ENCODE measurements at places on chromosomes 13 and 19.
A peak's percentile ranks its signal among the peaks of the same experiment; 100 is the strongest.

DNA sequence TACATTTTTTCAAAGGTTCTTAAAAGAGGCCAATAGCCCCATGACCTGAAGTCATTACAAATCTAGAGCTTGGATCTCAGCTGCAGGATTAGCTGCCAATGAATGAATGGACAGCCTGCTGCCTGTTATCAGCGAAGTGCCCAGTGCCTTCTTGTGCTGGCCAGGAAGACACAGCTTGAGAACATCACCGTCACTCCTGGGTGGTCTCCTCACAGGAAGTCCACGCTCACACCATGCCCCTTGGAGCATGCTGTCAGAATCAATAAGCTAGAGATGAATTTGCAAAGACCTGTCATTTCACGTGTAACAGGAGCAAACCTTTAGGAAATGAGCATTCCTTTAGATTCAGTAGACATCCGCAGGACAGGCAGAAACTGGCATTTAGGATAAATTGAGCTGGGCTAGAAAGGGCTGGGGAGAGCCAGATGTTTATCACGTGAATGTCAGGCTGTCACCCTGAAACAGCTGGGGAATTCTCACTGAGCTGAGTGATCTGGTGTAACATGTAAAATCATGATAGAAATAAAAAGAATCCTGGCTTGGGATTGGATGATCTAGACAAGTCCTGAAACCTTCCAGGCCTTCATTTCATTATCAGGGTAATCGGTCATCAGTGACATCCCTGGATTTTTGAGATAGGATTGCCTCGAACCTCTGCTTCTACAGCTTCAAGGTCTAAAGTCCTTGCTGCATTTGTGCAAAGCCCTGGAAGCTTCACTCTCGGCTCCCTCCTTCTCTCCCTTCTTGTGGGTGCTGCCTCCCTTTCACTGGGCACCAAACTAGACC lies 49.9 kb upstream of the MEDAG start:
- no peak for DNase-seq

DNA sequence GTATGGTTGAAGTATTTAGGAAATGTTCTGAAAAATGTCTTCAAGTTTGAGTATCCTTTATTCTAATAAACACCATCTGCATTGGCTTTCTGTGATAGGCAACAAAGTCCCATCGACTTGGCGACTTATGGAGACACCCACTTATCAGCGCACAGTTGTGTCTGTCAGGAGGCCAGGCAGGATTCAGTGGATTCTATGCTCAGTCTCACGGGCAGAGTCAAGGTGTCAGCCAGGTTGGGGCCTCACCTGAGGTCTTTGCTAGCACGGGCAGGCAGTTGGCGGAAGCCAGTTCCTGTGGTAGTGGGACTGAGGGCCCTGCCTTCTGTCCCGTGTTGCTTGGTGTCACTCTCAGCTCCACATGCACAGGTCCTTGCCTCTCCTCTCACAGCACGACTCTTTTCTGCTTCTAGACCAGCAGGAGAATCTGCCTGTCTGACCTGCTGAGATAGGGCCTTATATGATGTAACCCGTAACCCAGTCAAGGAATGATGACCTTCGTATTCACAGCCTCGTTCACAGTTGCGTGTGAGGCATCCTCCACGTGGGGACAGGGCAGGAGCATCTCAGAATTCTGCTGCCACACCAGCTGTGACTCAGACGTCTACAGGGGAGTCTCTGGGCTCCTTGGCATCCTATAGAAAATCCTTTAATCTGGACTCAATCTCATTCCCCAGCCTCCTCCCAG lies 10.0 kb downstream of the CUL4A start:
- no peak for DNase-seq

DNA sequence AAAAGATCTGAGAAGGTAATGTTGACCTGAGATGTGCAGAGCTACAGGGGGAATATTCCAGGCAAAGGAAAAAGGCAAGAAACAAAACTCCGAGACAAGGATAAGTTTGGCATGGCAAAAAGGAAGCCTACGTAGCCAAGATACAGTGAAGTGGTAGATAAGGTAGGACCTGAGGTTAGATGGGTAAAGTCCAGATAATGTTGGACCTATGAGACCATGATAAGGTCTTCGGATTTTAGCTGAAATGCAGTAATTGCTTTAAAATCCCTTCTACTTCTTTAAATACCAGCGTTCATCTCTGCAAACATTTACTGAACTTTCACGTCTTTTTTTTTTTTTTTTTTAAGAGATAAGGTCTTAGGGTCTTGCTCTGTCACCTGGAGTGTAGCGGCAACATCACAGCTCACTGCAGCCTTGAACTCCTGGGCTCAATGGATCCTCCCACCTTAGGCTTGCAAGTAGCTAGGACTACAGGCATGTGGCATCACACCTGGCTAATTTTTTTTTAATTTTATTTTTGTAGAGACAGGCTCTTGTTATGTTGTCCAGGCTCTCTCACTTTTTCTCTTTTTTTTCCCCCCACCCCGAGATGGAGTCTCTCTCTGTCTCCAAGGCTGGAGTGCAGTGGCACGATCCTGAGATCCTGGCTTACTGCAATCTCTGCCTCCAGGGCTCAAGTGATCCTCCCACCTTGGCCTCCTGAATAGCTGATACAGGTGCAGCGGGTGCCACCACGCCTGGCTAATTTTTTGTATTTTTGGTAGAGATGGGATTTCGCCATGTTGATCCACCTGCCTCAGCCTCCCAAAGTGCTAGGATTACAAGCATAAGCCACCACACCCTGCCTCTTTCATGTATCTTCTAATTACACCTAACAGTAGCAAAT lies 4.2 kb upstream of the WBP4 start:
- no peak for DNase-seq

DNA sequence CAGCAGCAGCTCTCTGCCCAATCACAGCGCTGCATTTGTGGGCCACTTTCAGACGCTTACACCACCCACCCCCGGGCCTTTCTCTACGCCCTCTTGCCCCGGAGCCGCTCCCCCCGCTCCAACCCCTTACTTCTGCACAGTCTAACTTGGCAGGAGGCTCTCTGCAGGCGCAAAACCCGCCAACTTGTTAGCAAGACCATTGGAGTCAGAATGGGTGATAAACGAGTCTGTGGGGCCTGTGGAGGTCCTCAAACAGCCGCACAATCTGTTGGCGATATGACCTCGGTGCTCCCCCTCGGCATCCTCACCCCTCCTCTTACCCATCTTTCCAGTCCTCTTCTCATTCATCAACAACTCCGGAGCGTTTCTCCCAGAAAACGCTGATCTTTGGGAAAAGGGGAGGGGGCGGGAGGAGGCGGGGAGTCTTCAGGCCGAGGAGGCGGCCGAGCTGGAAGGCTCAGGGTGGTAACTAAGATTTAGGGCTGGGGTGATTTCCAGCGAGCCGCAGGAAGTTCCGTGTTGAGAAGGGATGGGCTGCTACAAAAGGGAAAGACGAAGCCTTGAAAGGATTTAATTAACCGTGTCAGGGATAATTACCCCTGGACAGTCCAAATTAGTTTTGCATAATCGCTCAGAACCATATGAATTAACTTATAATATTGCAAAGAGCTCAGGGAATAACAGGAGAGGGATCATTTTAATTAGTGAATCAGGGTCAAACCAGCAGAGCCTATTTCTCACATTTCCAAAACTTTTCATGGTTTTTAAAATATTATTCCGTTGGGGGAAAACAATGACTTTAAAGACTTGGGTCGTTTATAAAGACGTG lies 4.1 kb downstream of the SOX21 start:
- DNase-seq: no peak

DNA sequence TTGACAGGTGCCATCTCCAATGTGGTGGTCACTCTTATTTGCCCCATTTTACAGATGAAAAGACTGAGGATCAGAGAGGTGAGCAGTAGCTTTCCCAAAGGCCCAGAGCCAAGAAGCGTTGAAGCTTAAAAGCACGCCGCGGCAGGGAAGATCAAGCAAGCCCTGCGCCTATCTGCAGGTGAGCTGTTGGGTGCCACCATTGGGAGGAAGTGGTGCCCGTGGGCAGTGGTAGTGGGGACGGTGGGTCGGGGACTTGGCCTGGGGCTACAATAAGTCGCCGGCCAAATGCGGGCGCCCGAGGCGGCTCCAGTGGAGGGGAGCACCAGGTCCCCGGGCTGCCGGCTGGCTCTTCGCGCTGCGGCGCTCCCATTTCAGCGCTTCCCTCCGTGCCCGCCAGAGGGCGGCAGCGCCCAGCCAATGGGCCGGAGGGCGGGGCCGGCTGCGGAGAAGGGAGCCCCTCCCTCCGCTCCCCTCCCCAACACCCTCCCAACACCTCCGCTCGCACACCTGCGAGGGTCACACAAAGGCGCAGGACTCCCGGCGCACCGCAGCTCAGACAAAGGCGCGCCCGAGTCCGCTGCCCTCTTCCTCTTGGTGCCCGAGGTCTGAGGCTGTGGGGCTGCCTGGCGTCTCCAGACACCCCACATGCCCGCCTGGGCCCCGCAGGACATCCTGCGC lies 744 bp upstream of the POU2F2 start:
- peak; percentile 98 for DNase-seq

GRCh38 chr13:40072663-40073120 lies 417.2 kb downstream of the COG6 start:
- DNase-seq: no peak

- no peak for DNase-seq
These were observed 53.0 kb upstream of the FBXL3 start for GRCh38 chr13:77079902-77080413.

GRCh38 chr19:18425515-18426415 lies 6.6 kb downstream of the SSBP4 start:
- DNase-seq: no peak

DNA sequence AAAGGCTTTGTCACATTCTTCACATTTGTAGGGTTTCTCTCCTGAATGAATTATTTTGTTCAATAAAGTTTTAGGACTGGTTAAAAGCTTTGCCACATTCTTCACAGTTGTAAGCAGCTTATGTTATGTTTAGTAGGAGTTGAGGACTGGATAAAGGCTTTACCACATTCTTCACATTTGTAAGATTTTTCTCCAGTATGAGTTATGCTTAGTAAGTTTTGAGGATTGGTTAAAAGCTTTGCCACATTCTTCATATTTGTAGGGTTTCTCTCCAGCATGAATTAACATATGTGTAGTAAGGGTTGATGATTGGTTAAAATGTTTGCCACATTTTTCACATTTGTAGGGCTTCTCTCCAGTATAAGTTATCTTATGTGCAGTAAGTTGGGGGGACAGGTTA lies 79.9 kb downstream of the ZNF431 start:
- no peak for DNase-seq

All from activated naive CD4-positive, alpha-beta T cell treated with anti-CD3 and anti-CD28 coated beads, Interleukin-2, amount 50 U/mL, for 72 hours (primary cell).